ENCODE measurements at places on chromosomes 12 and 14.

GRCh38 chr12:2244013-2244861, 191.4 kb downstream of the CACNA1C start:
- no peak for DNase-seq

DNA sequence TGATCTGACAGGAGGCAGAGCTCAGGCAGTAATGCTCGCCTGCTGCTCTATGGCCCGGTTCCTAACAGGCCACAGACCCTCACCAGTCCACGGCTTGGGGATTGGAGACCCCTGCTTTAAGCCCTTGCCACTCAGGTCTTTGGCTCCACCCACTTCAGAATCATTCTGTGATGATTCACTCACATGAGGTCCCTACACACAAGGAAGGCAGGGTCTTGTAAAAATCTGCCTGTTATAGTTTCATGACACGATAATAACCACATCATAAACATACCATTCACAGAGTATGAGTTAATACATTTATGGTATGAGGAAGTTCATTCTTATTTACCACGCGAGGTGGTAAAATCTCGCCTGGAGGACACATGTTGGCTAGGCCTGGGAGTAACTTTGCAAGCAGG, 29.0 kb upstream of the MAX start:
- no peak for DNase-seq

- no peak for DNase-seq
Measured at GRCh38 chr12:128418944-128419343, 152.0 kb downstream of the TMEM132C start.

DNA sequence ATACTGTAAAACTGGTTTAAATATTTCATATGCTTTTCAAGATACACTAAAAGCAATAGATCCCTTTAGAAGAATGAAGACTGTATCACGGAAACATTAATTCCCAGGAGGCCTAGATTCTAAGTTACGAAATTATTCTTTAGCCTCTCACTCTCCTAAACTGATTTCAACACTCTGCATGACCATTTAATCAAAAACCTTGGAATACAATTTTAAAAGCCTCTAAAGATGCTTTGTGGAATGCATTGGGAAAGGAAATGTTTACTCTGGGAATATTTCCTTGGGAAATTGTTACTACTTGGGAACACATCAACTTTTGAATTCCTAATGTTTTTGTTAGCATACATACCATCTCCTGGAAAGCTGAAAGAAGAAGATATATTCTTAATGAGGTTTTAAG, 255.7 kb upstream of the FAR2 start:
- no peak for DNase-seq

GRCh38 chr12:72836194-72836593, 564.0 kb downstream of the TRHDE start:
- DNase-seq: no peak

GRCh38 chr12:72368719-72369422, 96.7 kb downstream of the TRHDE start:
- no peak for DNase-seq

All from lower leg skin (tissue), 4 donors.